Fibroblast of villous mesenchyme (primary cell): ENCODE measurements at places on chromosomes 6 and 20. TPM values are rescaled to one million over a fixed set of nuclear protein-coding genes. Genes with fewer than 3 reads are reported as not detected.

KCNK16 gene
- not detected in 2 replicates for total RNA-seq

NKX2-2 gene
- total RNA-seq = not detected in 2 replicates

EFCAB8 gene
- 0.32 and 1.3 TPM in 2 replicates for total RNA-seq

MAFB gene
- 0.43 and 0.64 TPM in 2 replicates for total RNA-seq

- no peak for DNase-seq
Measured at GRCh38 chr6:4451718-4452117, 316.3 kb upstream of the ECI2 start.

GRCh38 chr20:905396-905961, 10.7 kb downstream of the ANGPT4 start:
- no peak for DNase-seq

- peak; percentile 84 for DNase-seq
Measured at GRCh38 chr6:111551521-111552231, 54.0 kb downstream of the TRAF3IP2 start.
